CD4-positive, alpha-beta T cell (primary cell): ENCODE measurements at places on chromosomes 3 and 15.
A peak's percentile ranks its signal among the peaks of the same experiment; 100 is the strongest.

- no peak for DNase-seq
Measured at GRCh38 chr15:64532521-64533315, 72.3 kb downstream of the ZNF609 start.

DNA sequence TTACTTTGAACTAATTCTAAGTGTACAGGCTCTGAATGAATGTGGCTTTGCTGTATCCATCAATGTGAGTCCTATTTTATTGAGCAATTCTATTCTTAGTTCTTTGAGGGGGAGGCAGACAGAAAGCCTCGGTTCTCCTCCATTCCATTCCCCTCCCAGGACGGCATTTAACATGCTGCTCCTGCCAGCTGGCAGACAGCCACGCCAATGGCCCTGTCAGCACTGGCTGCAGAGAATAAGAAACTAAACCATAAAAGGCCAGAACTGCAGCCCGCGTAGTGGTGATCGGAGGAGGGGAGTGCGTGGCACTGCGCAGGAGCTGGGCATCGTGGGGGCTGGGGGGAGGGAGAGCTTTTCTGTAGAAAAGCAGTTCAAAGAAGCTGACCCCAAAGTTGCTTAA lies 76.0 kb upstream of the HACD2 start:
- DNase-seq: no peak

- no peak for DNase-seq
Measured at GRCh38 chr3:84023842-84024241, 934.9 kb upstream of the CADM2 start.

- DNase-seq: peak; percentile 49
Measured at GRCh38 chr15:45048794-45049631, 26.0 kb downstream of the SORD start.

DNA sequence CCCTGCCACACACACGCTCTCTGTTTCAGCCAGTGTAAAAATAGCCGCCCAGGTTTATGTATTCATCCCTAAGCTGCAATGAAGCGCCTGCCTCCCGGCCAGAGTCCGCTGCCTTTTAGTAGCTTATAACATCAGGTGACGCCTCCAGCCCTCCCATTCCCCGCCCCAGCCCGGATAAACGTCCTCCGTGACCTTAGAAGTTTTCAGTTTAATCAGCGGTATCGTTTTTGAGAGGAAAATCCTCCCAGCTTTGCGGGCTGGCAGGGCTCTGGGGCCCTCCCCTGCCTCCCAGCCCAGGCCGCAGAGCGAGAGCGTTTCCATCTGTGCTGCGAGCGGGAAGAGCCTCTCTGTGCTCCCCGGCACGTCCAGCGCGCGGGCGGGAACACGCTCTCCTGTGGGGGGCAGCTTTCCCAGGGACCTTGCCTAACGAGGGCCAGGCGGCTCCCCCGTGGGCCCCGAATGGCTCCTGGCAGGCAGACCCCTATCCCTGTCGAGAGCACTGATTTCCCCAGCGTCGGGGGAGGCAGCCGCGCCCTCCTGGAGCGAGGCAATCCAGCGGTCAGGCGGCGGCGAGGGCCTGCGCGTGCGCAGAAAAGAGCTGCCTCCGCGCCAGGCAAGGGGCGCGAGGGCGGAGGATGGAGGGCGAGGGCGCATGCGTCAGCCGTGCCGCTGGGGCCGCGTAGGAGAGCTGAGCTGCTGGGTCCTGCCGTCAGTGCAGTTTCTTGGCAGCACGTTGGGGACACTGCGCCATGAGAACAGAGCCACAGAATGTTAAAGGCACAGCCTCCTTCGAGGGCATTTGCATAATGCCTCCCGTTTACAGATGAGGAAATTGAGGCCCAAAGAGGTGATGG lies 71.1 kb downstream of the CCNL1 start:
- DNase-seq: peak; percentile 90

DNA sequence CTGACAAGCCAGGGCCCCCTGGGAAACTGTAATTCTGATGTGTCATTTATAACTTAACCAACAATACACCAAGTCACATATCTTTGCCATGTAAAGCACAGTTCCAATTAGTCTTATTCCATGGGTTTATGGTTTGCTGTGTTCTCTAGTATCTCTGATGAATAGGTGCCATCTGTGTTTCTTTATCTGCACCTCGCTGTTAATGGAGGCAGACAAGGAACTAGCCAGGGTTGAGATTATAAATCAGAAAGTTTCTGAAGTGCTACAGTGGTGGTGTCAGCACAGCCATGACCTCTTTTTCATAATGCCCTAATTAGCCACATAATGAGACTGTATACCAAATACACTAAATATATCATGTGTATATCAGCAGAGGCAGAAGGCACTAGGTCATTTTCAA lies 866.4 kb downstream of the PLOD2 start:
- DNase-seq: no peak

GRCh38 chr15:45133561-45133920 lies 3.7 kb downstream of the DUOX1 start:
- DNase-seq: no peak

GRCh38 chr3:105836533-105836932 lies 32.3 kb downstream of the CBLB start:
- peak; percentile 41 for DNase-seq

DNA sequence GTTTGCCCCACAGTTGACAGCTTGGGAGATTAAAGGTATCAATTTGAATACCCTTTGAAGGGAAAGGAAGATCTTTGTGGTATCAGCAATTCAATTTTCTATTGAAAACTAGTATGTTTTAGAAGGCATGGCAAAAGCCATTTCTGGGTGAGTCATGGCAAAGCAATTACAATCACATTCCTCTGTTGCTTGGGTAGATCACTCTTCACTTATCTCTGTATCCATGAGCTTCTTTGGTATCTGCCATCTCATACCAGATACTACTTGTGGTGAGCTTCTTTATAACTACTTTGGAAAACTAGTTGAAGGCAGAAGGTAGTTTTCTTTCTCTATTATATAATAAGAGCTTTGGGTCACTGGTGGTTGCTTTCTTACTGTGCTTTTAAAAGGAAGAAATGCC lies 28.3 kb upstream of the LSAMP start:
- DNase-seq: no peak

- no peak for DNase-seq
Measured at GRCh38 chr3:18185624-18186023, 239.5 kb downstream of the SATB1 start.

DNA sequence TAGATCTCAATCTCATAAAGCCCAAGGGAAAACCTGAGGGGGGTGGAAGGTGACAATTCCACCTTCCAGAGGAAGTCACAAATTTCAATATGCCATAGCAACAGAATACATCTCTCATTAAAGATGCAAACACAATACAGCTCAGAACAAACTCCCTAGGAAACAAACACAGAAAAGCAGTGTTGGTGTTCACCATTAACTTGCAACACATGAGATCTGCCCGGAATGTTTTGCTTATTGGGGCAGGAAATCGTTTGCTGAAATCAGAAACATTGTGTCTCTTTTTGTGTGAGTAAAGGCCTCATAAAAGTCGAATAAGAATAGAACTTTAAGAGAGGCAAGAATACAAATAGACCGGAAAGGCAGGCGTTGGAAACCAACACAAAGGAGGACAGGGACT lies 5.8 kb upstream of the RYR3 start:
- DNase-seq: no peak

DNA sequence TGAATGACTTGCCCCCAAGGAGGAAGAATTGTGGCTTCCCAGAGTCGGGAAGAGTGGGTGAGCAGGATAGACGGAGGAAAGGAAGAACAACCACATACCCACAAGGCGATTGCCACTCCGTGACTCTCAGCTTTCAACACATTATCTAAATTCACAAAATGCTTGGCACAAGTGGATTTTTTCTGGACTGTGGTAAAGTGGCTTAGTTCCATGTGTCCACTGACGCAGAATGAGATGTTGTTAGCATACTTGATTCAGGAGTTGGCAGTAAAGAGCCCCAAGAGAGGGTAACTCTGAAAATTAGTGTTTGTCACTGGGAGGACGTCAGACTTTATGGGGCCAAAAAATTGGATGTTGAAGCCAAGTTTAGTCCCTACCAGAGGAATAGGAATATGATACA lies 198.8 kb upstream of the CTNNB1 start:
- DNase-seq: no peak

- no peak for DNase-seq
Measured at GRCh38 chr3:52228751-52229291, 3.4 kb upstream of the TLR9 start.

DNA sequence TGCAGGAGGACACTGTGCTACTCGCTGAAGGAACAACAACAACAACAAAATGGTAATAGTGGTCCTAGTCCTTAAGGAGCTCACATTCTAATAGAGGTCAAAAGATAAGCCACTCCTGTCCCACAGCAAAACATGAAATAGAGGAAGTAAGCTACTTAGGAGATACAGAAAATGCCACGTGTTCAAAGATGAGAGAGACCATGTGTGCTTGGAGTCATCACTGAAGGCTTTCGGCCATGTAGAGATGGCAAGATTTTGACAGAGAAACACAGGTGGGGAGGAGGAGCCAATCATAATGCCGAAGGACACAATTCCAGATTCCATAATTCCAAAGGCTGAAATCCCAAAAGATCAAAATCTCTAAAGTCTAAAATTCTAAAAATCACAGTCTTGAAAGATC lies 24.8 kb upstream of the RIOX2 start:
- DNase-seq: no peak

DNA sequence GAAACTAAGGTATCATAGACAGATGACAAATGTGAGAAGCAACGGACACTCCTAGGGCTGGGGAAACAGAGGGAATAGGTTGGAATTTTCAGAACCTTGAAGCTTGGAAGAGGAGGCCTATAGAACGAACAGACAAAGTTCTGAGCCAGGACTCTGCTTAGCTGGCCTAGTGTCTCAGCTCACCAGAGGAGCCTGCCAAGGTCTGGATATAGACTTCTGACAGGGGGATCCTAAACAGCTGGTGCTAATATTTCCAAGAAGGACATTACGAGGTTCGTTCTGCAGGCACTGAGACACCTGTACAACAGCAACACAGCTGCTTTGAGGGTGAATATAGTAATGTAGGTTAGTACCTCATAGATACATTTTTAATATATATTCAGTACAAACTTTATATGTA lies 266.3 kb downstream of the CHL1 start:
- no peak for DNase-seq

DNA sequence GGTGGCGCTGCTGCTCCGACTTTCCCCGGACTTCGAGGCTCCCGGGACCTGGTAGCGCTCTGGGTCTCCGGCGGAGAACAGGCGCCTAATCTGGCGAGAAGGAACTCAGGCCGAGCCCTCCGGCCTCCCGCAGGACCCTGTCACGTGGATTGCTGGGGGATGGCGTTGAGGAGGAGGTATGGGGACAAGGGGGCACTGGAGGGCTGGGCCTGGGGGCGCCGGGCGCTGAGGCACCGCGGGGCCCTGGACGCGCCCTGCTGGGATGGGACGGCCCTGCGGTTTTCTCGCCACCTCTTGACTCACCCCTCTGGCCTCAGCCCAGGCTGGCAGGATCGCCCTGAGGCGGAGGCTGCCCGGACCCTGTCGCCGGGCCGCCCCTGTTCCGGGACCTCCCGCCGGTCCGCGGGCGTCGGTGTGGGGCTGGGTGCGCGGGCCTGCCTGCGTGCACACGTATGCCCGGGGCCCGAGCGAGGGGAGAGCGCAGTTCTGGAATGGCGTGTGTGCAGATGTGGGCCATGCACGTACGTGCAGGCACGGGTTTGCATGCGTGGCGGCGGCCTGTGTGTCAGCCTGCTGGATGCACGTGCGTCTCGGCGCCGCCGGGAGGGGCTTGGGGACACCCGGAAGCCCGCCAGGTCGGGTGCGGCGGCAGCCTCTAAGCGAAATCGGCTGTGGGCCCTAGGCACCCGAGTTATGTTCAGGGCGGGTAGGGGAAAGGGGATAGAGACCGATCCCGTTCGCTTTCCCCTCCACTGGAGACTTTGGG lies 752 bp downstream of the C15orf39 start:
- peak; percentile 87 for DNase-seq

DNA sequence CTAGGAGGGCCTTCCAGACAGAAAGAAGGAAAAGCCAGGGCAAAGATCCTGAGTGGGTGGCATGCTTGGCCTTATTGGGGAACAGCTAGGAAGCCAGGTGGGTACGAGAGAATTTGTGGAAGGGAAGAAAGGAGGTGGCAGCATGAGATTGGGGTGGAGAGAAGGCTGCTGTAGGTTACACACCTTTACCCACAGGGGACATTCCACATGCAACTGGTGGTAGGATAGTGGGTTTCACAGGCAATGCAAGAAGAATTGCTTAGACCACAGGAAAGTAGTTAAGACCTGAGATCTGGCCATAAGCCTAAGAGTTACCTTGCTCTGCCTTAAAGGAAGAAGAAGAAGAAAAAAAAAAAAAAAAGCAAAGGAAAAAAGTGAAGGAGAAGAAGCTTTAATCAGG lies 19.8 kb downstream of the ANP32A start:
- DNase-seq: no peak

- no peak for DNase-seq
Measured at GRCh38 chr3:125120379-125121122, 64.8 kb upstream of the HEG1 start.

DNA sequence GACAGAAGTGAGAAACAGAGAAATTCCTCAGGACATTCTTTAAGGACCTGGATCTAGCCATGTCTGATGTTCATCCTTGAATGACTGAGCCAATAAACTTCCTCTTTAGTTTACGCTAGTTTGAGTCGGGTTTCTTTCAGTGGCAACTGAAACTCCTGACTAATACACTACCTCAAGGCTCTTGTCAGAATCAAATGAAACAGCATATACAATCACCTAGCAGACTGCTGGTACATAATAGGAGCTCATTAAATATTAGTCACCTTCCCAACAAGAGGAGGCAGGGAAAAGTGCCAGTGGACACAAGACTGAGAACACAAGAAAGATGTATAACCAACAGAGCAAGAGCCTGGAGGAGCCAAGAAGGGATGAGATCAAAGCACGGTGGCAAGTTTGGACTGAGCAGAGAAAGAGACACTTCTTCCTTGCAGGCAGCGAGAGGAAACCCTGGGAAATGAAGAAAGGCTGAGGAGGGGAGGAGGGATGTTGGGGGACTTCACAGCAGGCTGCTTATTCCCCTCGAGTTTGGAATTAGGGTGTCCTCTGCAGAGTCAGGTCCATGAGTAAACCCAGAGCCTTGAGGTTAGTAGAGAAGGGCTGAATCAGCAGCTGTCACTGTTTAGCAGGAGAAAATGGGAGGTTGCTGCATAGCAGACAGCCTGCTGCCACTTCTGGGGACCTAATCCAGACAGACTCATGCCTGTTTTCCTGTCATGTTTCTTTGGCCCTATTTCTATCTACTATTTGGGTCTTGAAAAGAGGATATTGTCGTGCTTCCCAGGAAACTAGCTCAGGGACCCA lies 73.3 kb downstream of the MRPL46 start:
- no peak for DNase-seq

DNA sequence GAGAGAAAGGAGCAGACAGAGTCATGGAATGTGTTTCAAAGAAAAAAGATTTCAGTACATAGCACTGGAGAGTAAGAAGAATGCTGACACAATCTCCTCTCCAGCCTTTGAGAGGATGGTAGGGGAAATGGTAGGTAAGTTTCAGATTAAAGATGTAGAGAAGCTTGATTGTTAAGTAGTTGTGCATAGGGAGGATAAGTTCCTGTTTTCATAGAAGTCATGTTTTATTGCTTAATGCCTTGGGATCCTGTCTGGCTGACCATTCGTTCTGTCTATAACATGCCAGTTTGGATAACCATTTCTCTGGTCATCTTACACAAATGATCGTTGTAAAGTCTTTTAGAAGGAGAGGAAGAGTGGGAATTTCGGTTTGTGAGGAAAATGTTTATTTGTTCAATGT lies 95.7 kb upstream of the IGSF10 start:
- no peak for DNase-seq

GRCh38 chr15:66165856-66166255 lies 87.7 kb downstream of the MEGF11 start:
- DNase-seq: no peak

GRCh38 chr15:87712211-87712610 lies 544.3 kb downstream of the NTRK3 start:
- DNase-seq: no peak
